ENCODE measurements at places on chromosomes 3 and 15.

DNA sequence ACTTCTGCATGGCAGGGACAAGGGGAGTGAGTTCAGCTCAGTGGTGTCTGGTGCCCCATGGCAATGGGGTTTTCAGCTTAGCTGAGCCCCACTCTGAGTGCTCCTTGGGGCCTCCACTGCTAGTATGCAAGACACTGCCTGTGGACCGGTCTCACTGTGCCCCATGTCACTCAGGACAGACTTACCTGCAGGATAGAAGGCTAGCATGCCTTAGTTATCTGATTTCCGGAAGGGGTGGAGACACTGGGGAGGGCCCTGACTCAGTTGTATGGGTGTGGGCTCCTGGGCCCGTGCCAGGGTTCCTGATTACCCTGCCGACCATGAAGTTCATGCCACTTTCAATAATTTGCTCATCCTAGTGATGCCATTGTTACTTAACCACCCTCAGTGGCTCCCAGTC is 4.3 kb upstream of the SLC6A20 start:
- DNase-seq = no peak

DNA sequence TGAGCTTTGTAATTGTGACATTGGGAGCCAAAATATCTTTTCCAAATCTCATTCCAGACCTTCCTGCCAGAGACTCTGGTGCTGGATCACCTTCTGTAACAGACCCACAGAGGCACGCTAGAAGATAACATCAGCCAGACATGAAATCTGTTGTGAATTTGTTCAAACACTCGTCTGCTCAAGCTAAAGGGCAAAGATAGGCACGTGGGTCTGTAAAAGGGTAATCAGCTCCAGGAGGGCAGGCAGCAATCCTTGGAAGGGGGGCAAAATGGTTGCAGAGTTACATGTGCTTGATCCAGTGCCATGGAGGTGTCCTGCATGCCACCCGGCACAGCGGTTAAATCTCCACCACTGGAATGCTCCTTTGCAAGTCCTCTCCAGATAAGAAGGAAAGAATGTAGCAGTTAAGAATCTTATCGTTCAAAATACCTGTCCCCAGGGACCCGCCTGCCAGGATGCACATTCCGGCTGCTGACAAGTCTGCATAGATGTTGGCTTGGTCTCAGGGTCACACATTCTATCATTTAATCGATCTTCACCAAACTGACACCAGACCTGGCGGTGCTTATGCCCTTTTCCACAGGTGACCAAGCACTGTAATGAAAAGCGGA is 74.8 kb downstream of the ADAMTS9 start:
- no peak for DNase-seq

- no peak for DNase-seq
Observed at GRCh38 chr3:171522651-171523050, 62.4 kb upstream of the TNIK start.

DNA sequence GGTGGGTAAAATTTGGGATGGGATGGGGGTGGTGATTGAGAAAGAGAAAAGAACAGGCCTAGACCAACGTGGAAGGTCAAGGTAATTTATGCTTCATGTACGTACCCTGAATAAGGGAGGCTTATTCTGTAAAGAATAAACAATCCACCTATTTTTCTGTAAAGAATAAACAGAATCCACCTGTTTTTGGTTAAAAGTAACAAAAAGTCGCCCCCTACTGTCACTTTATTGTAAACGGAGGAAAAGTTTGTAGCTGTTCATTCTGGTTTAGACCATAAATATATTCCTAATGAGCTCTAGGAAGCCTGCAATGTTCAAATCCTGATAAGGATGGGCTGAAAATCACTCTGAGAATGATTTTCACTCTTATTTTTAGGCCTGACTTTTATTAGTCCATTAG is 23.5 kb upstream of the SQOR start:
- no peak for DNase-seq

- DNase-seq = no peak
Observed at GRCh38 chr15:74933573-74933972, 4.3 kb downstream of the COX5A start.

- DNase-seq = no peak
Observed at GRCh38 chr3:26449996-26450395, 172.6 kb upstream of the LRRC3B start.

DNA sequence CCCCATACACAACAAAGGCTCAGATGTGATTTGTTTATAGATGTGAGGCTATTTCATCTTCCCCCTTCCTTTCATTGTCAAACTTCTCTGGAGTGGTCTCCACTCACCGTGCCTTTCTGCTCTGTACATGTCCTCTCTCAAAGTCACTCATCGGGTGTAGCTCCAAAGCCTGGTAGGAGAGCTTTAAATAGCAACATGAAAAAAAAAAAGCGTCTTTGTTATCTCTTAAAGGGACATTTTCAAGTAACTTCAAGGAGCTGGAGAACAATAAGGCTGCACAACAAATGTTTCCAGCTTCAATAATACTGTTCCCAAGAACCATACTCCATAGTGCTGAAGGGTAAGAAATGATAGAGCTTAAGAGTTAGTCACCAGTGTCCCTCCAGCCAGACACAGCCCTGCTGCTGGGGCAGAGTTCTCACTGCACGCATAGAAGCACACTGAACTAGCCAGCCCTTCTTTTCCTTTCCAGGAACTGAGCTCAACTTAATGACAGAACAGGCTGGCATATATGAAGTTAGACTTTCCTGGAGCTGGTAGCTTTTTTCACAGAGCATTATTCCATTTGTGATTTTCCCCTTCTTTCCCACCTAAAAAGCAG is 8.1 kb downstream of the FBXO40 start:
- no peak for DNase-seq

GRCh38 chr3:16707260-16707659 is 102.0 kb upstream of the DAZL start:
- no peak for DNase-seq

DNA sequence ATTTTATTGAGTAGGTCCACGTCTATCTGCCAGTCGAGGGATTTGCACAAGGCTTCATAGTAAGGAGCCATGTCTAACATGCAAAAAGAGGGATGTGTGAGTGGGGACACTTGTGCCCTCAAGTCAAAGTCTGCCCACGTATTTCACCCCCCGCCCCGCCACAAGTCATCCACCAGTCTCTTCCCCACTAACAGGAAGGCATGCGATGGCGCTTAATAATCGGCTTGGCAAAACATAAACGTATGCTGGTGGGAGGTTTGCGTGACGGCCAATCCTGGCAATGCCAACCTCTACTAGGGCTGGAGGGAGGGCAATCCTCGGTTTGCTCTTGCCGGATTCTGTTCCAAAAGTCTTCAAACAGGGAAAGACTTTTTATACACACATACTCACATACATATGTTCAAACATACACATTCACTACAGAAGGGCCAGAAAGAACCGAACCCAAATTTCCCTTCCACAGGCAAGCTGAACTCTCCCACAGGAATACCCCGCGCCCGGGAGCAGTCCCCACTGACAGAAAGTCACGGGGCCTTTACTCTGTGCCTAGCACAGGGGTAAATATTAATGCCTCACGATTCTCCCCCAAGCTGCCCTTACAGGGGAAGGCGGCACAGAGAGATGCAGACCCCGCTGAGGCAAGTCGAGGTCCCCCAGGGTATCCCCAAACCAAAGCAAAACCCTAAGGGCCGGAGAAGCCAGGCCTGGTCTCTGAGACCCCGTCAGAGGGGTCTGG is 675 bp downstream of the PSMD6 start:
- DNase-seq = peak; percentile 33

GRCh38 chr3:78863306-78864203 is 904.2 kb downstream of the ROBO1 start:
- no peak for DNase-seq

- DNase-seq = no peak
Observed at GRCh38 chr15:101244036-101244781, 7.6 kb downstream of the CHSY1 start.

- DNase-seq = no peak
Observed at GRCh38 chr3:5260992-5261501, 73.5 kb downstream of the EDEM1 start.

GRCh38 chr3:150720444-150720843 is 16.7 kb upstream of the ERICH6 start:
- DNase-seq = no peak

- DNase-seq = no peak
Observed at GRCh38 chr3:186775999-186776398, 7.4 kb upstream of the EIF4A2 start.

GRCh38 chr3:118245312-118245711 is 789.3 kb downstream of the IGSF11 start:
- DNase-seq = no peak

GRCh38 chr3:11803977-11804892 is 42.5 kb downstream of the TAMM41 start:
- peak; percentile 4 for DNase-seq

GRCh38 chr3:30354972-30355371 is 251.4 kb upstream of the TGFBR2 start:
- no peak for DNase-seq

GRCh38 chr3:12142476-12142875 is 16.2 kb downstream of the TIMP4 start:
- DNase-seq = no peak

GRCh38 chr15:40363611-40364010 is 5.6 kb downstream of the DISP2 start:
- DNase-seq = no peak

- DNase-seq = no peak
Observed at GRCh38 chr3:14827776-14828175, 9.0 kb downstream of the FGD5 start.

DNA sequence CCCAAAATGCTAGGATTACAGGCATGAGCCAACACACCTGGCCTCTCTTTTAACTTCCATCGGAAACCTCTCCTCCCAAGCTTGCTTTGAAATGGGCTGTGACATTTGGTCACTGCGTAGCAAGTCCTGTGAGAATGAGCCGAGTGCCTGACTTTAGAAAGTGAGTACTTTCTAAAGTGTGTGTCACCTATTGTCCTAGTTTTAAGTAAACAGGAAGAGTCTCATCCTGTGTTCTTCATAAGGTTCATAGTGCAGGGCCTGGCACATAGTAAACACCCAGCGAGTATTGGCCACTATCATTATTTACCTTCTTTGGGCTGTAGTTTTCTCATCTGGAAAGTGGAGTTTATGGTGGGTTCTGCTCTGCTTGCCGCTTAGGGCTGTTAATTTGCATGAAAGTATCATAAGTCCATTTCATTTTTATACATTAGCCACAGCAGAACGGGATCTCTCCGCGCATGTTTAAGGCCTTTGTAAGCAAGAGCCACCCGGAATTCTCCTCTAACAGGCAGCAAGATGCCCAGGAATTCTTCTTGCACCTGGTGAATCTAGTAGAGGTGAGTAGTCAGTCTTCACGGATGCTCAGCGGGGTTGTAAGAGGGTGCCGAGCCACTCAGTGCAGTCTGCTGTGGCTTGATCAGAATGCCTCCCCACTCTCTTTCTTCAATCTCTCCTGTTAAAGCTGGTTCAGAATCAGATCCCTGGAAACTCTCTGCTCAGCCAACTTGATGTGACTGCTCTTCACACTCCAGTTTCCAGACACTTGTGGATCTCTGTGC is 87.2 kb downstream of the USP13 start:
- DNase-seq = no peak

DNA sequence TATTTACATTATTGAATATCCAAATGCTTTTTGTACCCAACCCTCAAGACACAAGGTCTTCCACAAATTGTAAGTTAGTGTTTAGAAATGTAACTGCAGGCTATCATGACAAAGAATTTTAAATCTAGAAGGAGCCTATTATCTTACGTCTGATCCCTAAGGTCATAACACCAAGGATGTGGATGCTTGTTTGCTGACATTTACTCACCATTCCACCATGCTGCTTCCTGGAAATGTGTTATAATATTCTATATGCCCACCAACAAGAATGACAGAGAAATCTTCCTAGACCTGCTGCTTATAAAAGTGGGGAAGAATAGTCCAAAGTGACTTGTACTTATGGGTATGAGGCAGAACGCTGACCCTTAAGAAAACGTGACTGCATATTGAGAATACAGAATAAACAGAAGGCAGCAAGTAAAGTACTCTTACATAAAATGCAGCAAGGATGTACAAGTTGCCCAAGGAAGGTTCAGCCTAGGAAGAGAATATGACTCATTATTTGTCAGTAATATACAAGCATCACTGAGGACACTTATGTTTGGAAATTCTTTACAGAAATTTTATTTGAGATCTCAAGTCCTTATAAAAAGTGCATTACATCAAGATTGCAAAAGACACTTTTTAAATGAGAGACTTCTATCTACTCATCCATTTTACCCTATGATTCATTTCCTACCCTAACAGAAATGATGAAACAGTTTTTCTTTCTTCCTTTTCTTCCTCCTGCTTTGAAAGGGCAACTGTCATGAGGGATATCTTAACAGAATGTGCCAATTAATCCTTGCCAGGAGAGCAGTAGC is 59.6 kb downstream of the ESYT3 start:
- no peak for DNase-seq

DNA sequence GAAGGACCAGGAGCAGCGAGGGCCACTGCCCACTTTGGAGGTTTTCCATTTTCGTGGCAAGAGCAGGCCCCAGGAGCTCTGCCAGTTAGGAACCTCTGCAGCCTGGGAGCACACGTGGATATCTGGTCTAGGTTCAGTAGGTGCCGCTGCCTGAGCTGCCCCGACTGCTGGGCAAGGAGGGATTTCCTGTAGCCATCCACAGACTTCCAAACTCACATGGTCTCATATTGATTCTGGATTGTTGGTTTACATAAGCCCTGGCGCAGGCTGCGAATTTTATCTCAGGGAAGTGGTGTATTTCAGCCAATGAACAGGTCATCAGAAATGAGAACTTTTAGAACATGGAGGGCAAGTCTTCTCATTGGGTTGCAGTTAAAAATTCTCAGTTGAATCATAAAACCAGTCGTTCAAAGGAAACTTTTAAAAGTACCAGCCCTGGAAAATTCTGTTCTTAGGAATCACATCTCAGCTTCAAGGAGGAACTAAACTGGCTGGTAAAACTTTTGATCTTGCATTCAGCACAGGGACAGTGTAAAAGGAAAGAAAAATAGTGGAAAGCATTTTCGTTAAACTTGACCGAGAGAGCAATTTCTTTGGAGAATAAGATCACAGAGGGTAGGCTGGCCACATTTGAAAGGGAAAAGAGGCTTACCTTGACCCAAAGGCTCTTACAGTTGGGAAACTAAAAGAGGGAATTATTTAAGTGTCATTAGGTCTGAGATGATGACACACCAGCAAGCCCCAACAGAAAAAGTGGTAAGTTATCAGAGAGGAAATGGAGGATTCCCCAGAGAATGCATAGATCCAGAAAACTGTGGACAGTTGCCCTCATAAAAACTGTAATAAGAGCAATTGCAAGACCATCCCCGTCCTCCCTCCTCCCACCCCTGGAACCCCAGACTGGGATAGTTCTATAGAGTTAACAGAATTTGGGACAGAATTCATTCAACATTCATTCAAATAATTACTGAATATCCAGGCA is 6.4 kb upstream of the RTP3 start:
- no peak for DNase-seq

DNA sequence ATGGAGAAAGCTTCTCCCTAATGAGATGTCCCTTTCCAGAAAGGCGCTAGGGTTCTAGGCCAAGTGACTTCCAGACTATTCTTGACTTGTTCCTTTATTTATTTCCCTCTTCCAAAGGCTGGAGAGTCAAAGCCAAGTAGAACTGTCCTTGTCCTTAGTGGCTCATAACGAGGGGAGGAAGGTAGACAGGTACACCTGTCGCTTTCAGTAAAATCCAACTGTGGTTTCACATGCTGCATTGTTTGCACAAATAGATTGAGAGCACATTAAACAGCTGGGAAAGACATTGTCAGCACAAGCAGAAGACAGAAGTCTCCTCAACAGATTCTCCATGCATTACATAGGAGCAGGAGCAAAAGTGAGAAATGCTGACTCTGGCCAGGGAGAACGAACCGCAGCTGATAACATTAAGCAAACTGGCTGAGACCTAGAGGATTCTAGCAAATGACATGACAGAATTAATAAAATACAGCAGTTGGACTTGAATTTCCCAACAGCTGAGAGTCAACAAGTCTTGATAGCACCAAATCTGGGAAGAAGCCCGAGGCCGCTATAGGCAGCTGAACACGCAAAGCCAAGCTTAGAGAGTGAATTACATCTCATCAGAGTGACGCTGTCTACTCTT is 227.7 kb downstream of the TLE3 start:
- DNase-seq = no peak
